Immature natural killer cell (primary cell): ENCODE measurements at places on chromosomes 4 and X.
A peak's percentile ranks its signal among the peaks of the same experiment; 100 is the strongest.

DNA sequence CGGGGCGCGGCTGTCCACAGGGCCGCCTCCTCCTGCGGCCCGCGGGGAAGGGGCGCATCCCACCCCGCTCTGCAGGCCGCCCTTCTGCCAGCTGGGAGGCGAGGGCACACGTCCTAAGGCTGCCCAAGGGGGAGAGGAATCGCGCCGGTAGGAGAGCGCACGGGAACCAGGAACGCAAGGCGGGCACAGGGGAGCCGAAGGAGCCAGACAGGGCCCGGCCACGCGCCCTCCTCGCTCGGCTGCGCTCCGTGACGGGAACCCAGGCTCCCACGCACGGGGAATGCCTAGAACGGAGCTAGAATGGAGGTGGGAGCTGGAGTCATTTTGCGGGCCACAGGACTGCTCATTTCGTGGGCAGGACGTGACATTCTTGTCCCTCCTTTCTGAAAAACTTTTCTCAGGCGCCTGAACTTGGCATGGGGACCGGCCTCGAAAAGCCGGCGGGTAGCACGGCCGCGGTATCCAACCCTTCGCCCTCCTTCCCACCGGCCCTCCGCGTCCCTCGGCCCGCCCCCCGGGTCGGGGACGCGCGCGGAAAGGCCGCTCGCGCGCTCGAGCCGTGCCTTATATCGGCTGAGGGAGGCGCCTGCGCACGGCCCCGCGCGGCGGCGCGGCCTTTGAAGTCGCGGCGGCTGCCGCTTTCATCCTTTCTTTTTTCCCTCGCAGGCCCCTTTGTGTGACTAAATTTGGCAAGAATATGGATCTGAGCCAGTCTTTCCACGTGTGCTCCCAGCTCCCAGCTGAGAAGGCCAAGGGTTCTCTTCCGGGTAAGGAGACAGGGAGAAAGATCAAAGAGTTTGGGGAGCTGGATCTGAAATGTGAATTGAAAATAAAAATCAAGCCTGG lies 4.2 kb upstream of the LEF1 start:
- DNase-seq = peak; percentile 44

GRCh38 chr4:173076903-173077634 lies 91.5 kb upstream of the GALNT7 start:
- DNase-seq = no peak

DNA sequence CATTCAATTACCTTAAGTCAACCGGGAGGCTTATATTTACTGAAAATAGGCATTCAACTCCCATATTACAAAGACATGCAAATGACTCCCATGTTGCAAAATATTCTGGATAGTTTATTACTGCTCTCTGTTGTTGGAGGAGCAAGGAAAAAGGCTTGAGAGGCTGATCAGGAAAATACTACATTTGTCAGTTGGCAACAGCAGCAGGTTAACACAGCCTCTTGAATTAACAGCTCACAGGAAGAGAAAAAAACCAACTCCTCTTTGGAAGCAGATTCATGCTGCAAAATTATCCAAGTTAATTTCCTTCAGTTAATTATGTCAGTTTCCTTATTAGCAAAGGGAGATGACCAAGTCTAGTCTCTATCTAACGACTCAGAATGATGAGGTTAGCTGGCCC lies 238.9 kb downstream of the MAML3 start:
- DNase-seq = no peak

DNA sequence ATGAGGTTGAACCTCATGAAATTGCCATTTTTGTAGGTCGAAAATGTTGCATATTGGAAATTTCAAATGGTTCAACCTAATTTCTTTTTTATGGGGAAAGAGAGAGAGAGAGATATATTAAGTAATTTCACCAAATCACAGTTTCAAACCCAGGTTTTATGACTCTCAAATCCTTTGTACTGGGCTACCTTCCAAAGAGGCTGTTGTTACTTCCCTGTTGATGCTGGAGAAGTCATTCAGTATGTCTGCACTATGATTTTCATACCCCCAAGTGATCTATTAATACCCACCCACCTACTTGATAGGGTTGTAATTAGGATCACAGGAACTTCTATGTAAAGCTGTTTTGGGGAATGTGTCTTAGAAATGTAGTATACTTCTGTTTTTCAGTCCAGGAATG lies 109.9 kb downstream of the ZNF330 start:
- no peak for DNase-seq

DNA sequence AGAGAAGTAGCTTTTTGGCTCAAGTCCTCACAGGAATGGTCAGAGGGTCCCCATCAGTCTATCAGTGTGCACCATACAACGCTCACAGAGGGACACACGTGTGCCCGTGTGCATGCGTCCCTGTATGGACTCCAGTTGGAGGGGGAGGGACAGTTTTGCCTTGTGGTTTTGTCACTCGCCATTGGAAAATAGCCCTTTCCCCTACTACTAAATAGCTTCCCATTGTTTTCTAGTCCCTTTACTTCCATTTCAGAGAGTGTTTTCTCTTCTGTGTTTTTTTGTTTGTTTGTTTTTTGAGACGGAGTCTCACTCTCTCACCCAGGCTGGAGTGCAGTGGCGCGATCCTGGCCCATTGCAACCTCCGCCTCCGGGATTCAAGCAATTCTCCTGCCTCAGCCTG lies 34.9 kb downstream of the WDR13 start:
- no peak for DNase-seq

DNA sequence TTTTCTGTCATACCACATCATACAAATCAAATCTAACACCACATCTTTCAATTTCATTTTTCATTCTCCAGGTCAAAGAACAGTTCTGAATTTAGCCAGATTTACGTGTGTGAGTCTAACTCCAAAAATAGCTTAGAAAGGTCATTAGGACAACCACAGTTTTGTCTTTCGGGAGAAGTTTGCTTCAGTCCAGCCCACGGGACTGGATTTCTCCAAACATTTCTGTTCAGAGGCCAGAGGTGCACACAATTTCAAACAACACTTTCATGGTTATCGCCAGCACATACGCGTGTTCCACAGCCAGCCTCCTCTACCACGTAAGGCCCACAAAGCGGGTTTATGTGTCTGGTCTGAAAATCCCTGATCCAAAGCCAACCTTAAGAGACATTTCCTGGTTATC lies 65.9 kb downstream of the VEGFC start:
- DNase-seq = no peak

GRCh38 chr4:152044331-152045036 lies 283.7 kb upstream of the GATB start:
- no peak for DNase-seq

- DNase-seq = no peak
These were observed 5.4 kb upstream of the NEUROG2 start for GRCh38 chr4:112521123-112522023.

DNA sequence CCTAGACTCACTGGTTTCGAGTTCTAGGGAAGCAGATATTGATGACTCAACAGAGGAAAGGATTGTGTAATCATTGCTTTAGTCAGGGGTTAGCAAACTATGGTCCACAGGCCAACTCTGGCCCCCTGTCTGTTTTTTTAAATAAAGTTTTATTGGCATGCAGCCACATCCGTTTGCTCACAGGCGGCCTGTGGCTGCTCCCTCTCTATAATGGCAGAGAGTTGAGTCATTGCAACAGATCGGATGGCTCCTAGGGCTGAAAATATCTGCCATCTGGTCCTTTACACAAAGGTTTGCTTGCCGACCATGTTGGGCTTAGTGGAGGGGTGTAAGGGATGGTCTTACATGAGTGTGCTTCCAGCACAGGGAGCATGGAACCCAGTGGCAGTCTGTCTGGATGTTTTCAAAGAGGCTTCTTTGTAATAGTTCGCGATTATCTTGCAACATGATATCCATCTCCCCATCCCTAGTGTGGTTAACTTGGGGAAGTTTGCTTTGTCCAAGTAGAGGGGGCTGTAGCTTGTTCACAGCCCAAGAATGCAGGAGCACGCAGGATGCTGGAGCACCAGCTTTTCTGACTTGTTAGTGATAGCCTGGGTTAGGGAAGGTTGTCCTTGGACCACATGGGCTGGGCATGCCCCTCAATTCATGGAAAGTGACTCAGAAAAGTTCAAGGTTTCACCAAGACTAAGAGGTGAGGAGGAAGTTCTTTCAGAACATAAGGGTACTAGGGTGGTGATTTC lies 59.3 kb upstream of the CLDN34 start:
- DNase-seq = no peak

DNA sequence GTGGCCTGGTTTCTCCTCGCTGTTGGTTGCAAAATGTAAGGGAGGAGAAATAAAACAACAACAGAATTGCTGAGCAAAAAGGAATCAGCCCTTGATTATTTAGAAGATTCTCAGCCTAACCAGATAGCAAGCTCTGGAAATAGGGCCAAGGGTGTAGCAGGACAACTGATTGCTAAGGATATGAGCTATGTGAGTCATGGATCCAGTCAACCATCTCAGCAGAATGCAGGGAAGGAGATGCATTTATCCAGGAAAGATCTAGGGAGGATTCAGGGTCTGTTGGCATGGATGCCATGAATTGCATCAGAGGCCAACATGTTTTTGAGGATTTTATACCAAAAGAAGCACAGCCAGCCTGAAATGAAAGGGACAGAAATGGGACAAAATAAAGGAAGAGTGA lies 2.2 kb upstream of the XAGE3 start:
- DNase-seq = no peak

DNA sequence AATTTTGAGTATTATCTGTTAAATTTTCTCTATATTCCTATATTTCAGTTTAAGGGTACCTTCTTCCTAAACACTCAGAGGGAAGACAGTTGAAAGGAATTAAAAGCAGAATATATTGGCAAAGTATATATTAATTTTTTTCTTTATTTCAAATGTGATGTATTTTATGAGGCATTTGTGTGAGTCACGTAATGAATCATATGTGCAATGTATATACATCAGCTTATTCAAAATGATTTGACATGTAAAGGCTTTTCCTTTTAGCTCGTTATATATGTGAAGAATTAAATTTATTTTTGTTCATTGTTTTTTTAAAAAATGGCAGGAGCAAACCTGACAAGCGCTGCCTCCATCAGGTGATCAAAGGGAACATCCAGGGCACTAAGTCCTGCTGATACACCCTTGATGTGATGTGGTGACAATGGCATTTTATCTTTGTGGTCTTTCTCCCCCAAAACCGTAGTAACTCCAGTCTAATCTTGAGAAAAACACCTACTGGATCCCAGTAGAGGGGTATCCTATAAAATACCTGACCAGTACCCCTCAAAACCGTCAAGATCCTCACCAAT lies 8.9 kb downstream of the WWC2 start:
- DNase-seq = no peak

DNA sequence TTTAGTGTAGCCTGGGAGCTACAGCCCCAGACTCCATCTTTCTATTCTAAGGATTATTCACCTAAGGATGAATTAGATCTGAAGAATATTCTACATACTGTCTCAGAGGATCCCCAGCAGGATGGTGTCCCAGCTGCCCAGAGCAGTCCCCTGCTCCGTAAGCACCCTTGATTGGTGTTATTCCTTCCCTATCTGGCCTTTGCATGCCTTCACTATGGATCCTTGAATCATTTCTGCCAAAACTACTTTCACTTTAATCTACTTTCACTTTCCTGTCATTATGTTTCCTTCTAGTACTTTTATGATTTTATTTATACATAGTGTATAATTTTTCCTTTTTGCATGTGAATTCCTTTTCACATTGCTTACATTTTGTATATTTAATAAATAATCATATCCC lies 39.2 kb downstream of the ARHGAP24 start:
- DNase-seq = no peak

DNA sequence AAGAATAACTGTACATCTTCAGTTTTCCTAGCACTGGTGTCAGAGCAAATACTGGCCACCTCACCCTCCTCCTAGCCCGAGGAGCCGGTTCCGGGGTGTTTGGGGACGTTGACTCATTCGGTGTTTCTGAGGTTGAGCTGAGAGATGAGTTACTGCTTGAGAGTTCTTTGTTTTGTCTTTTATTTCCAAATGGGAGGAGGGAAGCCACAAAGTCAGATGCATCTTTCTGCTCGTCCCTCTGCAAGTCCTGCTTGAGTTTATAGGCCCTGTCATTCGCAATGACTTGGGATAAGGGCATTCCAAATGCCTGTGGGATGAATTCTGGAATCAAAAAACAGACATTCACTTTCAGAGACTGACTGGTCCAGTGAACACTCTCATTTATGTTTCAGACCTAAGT lies 77.5 kb downstream of the HCCS start:
- DNase-seq = no peak

GRCh38 chr4:44670506-44671199 lies 7.6 kb upstream of the GUF1 start:
- no peak for DNase-seq

GRCh38 chr4:177964693-177965168 lies 522.5 kb upstream of the AGA start:
- no peak for DNase-seq

DNA sequence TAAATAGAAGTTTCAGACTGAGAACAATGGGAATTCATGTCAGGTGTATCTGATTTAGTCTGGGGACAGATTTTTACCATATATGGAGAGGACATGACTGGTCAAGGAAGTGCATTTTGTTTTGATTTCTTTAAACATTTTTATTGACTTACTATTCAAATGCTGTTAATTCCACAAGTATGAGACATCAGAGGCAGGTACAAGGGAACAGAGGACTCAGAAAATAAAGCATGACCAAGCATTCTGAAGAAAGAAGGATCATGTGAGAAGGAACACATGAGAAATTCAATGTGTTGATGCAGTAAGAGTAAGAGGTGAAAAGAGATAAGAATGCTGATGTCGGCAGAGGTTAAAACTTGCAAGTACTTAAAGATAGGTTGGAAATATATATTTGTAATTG lies 1452.6 kb downstream of the PCDH7 start:
- DNase-seq = no peak

DNA sequence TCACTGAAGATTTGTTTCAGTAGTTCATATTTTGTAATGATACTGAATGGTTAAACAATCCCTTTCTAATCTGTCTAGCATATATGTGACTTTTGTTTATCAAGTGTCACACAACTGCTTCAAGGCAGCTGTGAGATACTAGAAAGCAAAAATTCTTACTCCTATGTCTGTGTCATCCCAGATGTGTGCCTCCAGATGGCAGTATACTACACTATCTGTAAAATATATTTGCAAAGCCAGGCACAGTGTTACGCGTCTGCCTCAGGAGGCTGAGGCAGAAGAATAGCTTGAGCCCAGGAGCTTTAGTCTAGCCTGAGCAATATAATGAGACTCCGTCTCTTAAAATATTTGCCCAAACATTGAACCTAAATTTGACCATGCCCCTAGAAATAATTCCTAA lies 4.0 kb downstream of the NUDT10 start:
- peak; percentile 18 for DNase-seq
